ENCODE measurements at places on chromosomes 6 and 20.

- no peak for DNase-seq
These were observed 4.1 kb upstream of the ZNFX1 start for GRCh38 chr20:49281913-49282467.

GRCh38 chr6:79070206-79070825 lies 7.7 kb downstream of the PHIP start:
- DNase-seq, result no peak

DNA sequence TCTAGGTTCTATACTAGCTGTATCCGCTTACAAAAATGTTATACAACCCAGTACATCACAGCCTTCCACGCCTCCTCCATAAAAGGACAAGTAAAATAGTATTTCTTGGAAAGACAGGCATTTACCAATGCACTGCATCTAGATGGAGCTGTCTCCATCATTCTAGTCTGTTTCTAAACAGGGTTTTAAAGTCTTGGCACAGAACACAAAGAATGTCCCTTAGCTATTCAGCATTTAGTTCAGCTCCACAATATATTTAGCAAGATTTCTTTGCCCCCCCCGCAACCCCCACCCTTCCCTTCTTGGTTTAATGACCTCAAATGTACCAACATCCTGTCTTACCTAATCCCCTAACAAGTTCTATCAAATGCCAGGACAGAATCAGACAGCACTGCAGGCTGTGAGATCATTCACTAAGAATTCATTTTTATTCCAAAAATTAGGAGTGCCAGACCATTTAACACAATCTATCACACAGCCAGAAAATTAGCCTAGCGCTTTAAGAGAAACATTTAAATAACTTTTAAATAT lies 198.6 kb downstream of the BACH2 start:
- DNase-seq, result peak; percentile 52

DNA sequence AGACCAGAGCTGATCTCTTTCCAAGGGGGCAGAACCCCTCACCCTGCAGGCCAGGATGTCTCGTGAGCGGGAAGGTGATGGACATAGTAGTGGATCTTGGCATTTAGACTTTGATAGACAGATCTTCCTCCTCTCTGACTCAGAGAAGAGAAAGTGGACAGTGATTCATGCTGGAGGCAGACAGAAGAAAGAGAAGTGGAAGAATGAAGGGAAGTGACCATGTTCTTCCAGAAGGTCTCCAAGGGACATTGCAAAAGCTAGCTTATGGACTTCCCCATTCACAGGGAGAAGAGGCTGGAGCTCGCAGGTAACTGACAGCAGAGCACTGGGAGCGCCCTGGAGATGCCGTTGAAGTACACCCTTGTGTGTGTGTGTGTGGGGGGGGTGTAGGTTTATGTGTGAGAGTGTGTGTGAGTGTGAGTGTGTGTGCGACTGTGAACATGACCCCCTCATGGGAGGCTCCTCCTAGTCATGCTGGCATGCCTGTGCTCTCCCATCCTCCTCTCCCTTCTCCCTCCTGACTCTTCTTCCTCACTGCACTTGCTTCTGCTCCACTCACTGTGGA lies 8.0 kb upstream of the RAET1L start:
- DNase-seq, result no peak

GRCh38 chr6:109315341-109316110 lies 66.7 kb downstream of the CD164 start:
- DNase-seq, result no peak

DNA sequence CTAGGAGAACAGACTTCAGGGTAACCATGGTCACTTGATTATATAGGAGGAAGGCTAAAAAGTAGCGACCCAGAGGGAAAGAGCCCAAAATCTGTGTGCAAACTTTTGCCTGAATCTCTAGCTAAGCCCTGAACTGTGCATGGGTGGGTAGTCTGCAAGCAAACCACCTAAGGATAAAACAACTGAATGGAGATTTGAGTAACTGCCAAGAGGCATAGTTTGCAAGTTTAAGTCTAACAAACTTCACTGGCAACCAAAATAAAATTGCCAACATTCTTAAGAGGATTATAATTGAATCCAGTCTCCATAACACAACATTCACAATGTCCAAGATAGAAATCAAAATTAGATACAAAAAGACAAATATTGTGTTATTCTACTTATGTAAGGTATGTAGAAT lies 192.0 kb upstream of the PLN start:
- no peak for DNase-seq

GRCh38 chr6:132648828-132649227 lies 10.2 kb downstream of the TAAR1 start:
- DNase-seq, result no peak

DNA sequence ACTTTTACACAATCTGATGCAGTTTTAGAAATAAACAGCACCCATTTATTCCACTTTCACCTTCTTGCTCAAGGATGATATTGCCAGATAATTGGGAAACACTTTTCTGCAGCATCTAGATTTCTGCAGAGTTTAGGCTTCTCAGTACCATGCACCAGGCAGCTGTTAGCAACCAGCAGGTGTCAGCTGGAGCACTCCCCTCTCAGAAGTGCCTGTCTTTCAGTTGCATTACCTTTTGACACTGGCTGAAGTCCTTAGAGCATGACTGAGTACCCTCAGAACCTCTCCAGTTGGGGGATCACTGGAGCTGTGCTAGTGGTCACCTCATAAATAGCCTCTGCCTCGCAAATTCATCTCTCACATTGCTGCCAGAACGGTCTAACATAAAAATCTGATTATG lies 91.2 kb downstream of the DNAH8 start:
- DNase-seq, result no peak

GRCh38 chr6:140346428-140346827 lies 972.0 kb upstream of the CITED2 start:
- DNase-seq, result no peak

DNA sequence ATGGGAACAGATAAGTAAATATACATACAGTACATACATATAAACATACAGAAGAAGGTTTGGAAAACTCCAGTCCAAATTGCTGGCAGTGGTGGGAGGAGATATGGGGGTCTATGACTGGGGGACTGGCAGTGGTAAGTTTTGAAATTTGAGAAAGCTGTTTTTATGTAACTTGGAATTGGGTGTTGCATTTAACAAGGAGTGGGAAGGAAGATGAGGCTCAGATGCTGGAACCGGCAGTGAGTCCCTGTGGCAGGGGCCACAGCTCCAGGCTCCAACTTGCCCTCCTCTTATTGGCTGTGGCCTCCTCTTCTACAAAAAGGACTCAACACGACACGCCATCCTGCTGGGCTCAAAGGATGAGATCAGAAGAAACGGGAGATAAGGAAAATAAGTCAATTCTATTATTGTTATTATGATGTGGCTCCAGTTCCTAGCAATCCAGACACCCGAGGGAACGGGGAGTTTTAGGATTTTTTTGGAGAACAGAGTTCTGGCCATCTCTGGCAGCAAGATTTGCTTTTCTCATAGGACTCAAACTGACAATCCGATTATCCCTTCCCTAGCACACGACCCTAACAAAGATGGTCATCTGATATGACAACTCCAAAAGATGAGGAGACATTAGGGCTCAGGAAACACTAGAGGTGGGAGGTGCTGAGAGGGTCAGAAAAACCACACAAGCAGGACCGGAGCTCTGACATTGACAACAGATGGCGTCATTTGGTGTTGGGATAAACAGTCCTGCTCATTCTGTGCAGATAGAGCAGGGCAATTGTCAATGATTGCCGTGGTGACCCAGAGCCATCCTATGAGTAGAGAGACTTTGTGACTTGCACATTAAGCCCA lies 6.0 kb upstream of the TGM2 start:
- no peak for DNase-seq

- no peak for DNase-seq
These were observed 330.7 kb downstream of the CD83 start for GRCh38 chr6:14448246-14448645.

- DNase-seq, result no peak
These were observed 31.5 kb downstream of the ZFP64 start for GRCh38 chr20:52160049-52160570.

- DNase-seq, result no peak
These were observed 20.4 kb upstream of the MCM3 start for GRCh38 chr6:52304983-52305390.

DNA sequence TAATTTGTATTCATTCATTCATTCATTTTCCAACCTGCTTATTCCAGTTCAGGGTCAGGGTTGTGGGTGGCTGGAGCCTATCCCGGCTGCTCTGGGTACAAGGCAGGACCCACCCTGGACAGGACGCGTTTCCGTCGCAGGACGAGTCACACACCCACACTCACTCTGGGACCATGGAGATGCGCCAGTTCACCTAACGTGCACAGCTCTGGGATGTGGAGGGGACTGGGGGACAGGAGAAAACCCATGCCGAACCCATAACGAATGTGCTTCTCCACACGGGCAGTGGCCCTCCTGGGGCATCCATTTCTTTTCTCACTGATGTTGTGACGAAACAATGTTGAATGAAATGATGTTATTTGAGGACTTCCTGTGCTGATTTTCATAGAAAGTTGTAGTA lies 26.5 kb downstream of the ERMARD start:
- no peak for DNase-seq

- DNase-seq, result no peak
These were observed 114.7 kb upstream of the BACH2 start for GRCh38 chr6:90411292-90411781.

- no peak for DNase-seq
These were observed 317.8 kb downstream of the CDH4 start for GRCh38 chr20:61569825-61570224.

GRCh38 chr6:115677198-115677597 lies 383.5 kb downstream of the FRK start:
- DNase-seq, result no peak

DNA sequence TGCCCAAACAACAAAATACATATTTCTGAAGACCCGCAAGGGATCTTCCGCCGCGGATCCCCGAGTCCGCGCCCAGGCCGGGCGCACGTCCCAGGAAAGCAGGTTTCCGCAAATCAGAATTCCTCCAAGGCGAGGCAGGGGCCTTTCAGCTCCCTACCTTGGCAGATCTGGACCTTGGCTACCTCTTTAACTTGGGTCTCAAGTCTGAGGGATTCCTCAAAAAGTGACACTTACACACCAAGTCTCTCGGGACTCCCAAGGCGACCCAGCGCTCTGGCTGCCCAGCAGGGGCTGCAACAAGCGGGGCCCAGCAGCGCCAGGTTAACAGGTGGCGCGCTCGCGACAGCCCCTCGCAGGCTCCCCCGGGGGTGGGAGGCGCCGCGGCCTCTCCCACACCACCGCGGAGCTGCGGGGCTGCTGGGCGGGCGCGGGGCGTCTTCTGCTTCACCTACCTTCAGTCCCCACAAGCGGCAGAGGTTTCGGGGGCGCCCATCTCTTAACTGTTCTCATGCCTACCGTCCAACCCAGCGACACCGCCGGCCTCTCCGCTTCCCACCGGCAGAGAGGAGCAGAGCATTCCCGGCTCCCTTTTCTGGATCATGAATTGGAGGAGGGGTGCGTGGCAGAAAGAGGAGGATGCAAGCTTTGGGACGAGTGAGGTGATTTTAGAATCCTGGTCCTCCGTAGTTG lies 414 bp downstream of the SIM1 start:
- DNase-seq, result no peak

DNA sequence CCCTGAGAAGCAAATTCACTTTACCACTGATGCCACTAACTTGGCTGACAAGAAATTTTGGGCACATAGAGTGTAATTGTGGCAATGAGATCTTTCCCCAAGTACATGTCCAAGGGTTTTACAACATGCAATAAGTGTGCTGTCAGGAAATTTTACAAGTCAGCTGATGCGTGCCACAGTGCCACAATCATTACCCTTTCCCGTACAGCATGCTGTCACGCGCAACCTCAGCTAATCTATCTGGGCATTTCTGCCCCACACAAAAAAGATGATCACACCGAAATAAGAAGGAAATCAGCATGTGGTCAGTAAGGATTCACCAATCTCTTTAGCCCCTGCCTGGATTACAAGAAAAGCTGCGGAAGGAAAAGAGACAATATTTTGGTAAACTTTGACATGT lies 163.6 kb upstream of the PREP start:
- DNase-seq, result no peak

GRCh38 chr6:122198922-122199321 lies 200.5 kb upstream of the HSF2 start:
- no peak for DNase-seq

DNA sequence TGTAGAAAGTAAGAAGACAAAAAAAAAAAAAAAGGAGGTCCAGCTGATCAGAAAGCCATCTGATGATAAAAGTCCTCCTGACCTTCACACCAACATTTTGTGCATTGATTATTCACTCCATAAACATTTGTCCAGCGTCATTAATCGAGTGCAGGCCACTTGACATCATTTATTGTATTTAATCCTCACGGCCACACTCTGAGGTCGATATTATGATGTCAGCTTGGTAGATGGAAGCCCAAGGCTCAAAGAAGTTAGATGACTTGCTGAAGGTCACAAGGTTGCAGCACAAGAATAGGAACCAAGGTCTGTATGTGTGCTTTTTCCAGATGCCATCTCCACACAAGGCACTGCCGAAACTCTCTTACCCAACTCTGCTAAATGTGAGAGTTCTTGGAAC lies 328.4 kb downstream of the KIF16B start:
- DNase-seq, result no peak

DNA sequence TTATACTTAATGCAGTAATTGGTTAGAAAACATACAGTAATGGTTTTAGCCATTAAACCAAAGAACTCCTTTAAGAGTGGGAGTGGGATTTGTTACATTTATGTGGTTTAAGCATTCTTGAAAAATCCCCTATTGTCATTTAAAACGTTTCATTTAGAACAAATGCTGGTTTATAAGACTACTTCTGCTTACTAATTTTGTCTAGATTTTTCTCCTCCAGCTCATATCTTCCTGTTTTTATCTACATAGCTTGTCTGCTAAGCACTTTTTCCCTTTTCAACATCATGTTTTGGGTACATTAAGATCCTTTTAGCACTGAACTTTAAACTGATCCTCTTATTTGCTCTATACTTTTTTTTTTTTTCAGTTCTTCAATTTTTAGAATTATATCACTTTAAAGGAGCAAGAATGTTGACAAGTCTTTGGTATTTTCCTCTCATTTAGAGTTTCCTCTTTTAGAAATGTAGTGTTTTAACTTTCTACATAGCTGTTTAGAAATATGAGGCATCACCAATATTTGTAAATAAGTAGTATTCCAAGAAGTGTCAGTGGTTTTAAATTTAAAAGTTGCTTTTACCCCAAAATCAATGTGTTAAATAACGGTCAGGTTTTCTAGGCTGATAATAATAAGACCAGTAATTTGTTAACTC lies 80.9 kb downstream of the SESN1 start:
- no peak for DNase-seq
